ENCODE measurements at places on chromosomes 1 and 21. TPM values are rescaled to one million over a fixed set of nuclear protein-coding genes. Genes with fewer than 3 reads are reported as not detected.

Gene RAB3B
- total RNA-seq: not detected

Gene LCE2B
- not detected for total RNA-seq

Gene MCOLN2
- 19.3 TPM for total RNA-seq

DNA sequence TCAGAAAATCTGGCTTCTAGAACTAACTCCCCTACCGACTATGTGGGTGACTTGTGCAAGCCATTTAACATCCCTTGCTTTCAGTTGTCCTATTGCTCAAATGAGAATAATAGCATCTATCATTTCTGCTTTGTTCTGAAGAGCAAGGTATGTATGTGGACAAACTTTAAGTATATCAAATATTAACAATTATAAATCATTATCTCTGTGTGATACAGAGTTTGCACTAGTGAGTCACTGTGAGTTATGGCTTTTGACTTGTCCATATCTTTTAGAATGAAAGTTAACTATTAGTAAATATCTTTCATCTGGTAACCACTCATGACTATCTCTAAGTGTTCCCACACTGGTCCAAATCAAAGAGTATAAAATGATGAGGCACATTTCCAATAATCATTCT, 812.9 kb upstream of the ADGRL2 start:
- DNase-seq: no peak
- no peak overlapping the region for H3K4me3 ChIP-seq
- no peaks in the 10 kb centered on the region for H3K27me3 ChIP-seq

DNA sequence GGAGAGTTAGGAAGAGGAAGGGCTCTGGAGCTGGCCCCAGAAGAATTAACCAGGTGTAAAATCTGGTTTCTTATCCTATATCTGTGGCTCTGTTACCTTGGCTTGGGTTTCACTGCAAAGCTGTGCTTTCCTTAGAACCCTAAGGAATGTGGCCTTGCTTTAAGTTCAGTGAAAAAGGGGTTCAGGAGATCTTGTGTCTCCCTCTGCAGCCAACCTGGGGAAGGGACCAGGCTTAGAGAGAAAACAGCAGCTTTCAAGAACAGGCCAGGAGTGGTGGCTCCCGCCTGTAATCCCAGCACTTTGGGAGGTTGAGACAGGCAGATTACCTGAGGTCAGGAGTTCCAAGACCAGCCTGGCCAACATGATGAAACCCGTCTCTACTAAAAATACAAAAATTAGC, 16.1 kb upstream of the MYCL start:
- peaks cover 3% of the 10 kb centered on the region for H3K4me1 ChIP-seq
- no peak overlapping the region for H3K4me3 ChIP-seq
- H3K27ac ChIP-seq: no peak overlapping the region
- H3K36me3 ChIP-seq: no peaks in the 10 kb centered on the region
- H3K27me3 ChIP-seq: peaks cover 20% of the 10 kb centered on the region

DNA sequence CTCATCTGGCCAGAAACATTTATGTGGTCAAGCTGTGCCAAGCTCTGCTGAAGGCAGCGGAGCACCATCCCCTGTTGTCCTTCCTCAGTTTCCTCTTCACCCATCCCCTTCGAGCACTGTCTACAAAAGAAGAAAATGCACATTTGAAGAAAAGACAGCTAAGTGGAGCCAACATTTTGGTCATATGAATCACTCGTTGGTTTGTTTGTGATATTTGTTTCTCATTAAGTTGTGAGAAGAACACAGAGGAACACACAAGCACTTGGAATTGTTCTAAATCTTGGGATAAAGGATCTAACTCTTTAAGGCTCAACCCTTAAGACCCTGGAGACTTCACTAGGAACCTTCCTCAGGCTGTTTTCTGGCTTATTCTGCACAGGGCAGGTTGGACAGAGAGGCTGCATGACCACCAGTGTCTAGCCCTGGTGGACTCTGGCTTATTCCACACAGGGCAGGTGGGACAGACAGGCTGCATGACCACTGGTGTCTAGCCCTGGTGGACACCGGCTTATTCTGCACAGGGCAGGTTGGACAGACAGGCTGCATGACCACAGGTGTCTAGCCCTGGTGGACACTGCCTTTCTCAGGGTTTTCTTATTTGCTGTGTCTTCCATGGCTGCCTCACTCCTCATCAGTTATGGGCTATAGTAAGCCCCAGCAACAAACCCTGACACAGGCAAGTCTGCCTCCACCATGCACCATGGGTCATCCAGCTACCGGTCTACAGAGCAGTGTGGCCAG, 35.3 kb upstream of the COL6A2 start:
- peaks cover 61% of the 10 kb centered on the region for H3K27me3 ChIP-seq
- DNase-seq: no peak
- no peak overlapping the region for H3K4me3 ChIP-seq
- H3K36me3 ChIP-seq: peaks cover 3% of the 10 kb centered on the region
- no peak overlapping the region for H3K27ac ChIP-seq
- peaks cover 6% of the 10 kb centered on the region for H3K4me1 ChIP-seq

- no peak overlapping the region for H3K4me3 ChIP-seq
- H3K4me1 ChIP-seq: no peaks in the 10 kb centered on the region
- DNase-seq: no peak
- peaks cover 29% of the 10 kb centered on the region for H3K27me3 ChIP-seq
These were observed 12.8 kb downstream of the CACHD1 start for GRCh38 chr1:64482720-64483119.

DNA sequence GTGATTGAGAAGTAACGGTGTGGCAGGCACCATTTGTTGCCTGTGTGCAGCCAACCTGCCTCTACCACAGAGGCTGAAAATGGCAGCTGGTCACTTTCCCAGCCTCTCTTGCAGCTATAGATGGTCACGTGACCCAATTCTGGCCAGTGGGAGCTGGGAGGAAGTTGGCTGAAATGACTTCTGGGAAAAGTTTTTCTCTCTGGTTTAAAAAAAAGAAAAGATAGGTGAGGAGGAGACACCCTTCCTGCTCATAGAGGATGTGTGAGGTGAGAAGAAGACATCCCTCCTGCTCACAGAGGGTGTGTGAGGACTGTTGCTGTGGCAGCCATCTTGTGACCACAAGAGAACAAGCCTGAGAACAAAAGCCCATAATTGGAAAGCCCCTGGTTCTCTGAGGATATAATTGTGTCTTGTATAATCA, 122.8 kb downstream of the SYF2 start:
- no peak for DNase-seq
- H3K27ac ChIP-seq: peak overlapping the region; percentile 51
- peaks cover 7% of the 10 kb centered on the region for H3K4me1 ChIP-seq
- H3K36me3 ChIP-seq: no peaks in the 10 kb centered on the region
- H3K4me3 ChIP-seq: no peak overlapping the region
- peaks cover 7% of the 10 kb centered on the region for H3K27me3 ChIP-seq

- no peak overlapping the region for H3K4me3 ChIP-seq
- no peak overlapping the region for H3K27ac ChIP-seq
- DNase-seq: no peak
These were observed 263.5 kb downstream of the SETD4 start for GRCh38 chr21:35796844-35797243.

GRCh38 chr1:91036894-91037829, 15.3 kb upstream of the ZNF644 start:
- H3K36me3 ChIP-seq: peaks cover 4% of the 10 kb centered on the region
- no peak overlapping the region for H3K27ac ChIP-seq
- peaks cover 37% of the 10 kb centered on the region for H3K27me3 ChIP-seq
- H3K4me1 ChIP-seq: no peaks in the 10 kb centered on the region

- H3K27me3 ChIP-seq: peaks cover 7% of the 10 kb centered on the region
- no peak overlapping the region for H3K4me3 ChIP-seq
- H3K36me3 ChIP-seq: peaks cover 8% of the 10 kb centered on the region
- H3K4me1 ChIP-seq: peaks cover 6% of the 10 kb centered on the region
These were observed 40.5 kb upstream of the GALNT2 start for GRCh38 chr1:230026572-230026971.

All from T-helper 17 cell (primary cell).